ENCODE measurements at places on chromosomes 3 and 15. TPM values are rescaled to one million over a fixed set of nuclear protein-coding genes. Genes with fewer than 3 reads are reported as not detected.
A peak's percentile ranks its signal among the peaks of the same experiment; 100 is the strongest.

CHST13 gene
- 0.23 TPM for polyA plus RNA-seq

PHLDB2 gene
- polyA plus RNA-seq, result 62.8 TPM

CSPG5 gene
- polyA plus RNA-seq, result 1.2 TPM

PLCH1 gene
- polyA plus RNA-seq, result 17.5 TPM

A4GNT gene
- 0.41 TPM for polyA plus RNA-seq

MYEF2 gene
- 68.8 TPM for polyA plus RNA-seq

GNB5 gene
- 16.0 TPM for polyA plus RNA-seq

LMAN1L gene
- polyA plus RNA-seq, result 0.18 TPM

EPM2AIP1 gene
- 65.9 TPM for polyA plus RNA-seq

GP5 gene
- 0.54 TPM for polyA plus RNA-seq

NUP210 gene
- polyA plus RNA-seq, result 15.0 TPM

C3orf20 gene
- 0.21 TPM for polyA plus RNA-seq

GMNC gene
- not detected for polyA plus RNA-seq

OTOL1 gene
- not detected for polyA plus RNA-seq

CPN2 gene
- not detected for polyA plus RNA-seq

CELF6 gene
- polyA plus RNA-seq, result 1.8 TPM

SCG5 gene
- 7.4 TPM for polyA plus RNA-seq

DNA sequence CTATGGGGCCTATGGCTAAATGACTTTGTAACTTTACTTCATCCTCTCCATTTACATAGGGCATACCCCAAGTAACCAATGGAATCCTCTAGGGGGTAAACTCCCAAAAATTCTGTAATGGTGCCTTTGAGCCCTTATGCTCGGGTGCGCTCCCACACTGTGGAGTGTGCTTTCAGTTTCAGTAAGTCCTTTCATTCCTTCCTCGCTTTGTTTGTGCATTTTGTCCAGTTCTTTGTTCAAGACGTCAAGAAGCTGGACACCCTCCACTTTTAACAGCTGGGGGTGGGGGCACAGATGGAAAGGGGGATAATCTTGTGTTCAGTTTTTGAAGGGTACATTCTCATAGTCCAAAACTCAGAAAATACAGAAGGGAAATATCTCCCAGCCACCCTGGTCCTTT is 84.4 kb upstream of the C2CD4B start:
- no peak for DNase-seq

GRCh38 chr3:132245552-132246142 is 71.6 kb upstream of the ACP3 start:
- DNase-seq, result no peak

DNA sequence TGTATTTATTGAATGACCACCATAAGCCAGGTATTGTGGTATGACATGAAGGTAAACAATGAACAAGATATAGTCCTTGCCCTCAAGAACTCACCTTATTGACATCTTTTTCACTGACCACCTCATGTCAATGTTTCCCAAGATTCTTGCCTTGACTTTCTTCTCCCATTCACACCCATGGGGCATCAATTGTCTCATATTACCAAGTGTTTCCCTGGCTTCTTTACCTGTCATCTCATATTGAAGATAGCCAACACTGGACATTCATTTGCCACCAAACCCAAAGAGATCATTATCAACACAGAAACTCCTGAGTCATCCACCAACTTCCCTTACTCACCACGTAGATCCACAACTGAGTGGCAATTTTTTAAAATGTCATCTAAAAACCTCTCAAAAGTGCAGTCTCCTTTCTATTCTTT is 2.2 kb downstream of the EFHB start:
- no peak for DNase-seq

DNA sequence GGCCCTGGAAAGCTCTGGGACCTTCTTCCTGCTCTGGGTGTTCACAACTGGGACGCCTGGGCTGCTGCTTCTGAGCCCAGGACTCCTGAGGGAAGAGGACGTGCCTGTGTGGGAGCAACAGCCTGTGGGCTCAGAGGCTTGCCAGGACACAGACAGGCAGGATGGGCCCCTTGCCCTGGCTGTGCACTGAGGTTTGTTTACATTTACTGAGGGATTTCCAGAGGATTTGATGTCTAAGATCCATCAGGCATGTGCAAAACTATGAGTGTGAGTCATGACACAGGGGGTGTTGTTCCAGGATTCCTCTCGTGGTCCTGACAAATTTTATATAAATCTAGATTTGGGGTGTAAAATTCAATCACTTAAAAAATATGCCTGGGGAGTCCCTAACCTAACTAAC is 10.6 kb downstream of the CCR9 start:
- no peak for DNase-seq

DNA sequence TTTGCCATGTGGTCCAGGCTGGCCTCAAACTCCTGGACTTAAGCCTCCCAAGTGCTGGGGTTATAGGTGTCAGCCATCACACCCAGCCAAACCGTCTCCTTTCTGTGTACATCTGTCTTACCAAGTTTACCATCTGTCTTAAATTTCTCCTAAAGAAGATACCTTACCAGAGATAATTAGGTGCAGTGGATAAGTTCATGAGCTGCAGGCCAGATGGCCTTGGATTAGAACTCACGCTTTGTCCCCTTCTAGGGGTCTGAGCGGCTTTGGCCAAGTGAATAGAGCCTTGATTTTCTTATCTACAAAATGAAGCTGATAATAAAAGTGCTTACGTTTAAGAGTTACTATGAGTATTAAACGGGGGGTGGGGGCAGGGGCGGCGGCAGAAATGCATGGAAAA is 103.9 kb downstream of the SUCLG2 start:
- no peak for DNase-seq

GRCh38 chr3:24185738-24186384 is 240.8 kb downstream of the NR1D2 start:
- DNase-seq, result peak; percentile 23

- DNase-seq, result no peak
These were observed 35.1 kb downstream of the TRIP4 start for GRCh38 chr15:64422697-64423096.

DNA sequence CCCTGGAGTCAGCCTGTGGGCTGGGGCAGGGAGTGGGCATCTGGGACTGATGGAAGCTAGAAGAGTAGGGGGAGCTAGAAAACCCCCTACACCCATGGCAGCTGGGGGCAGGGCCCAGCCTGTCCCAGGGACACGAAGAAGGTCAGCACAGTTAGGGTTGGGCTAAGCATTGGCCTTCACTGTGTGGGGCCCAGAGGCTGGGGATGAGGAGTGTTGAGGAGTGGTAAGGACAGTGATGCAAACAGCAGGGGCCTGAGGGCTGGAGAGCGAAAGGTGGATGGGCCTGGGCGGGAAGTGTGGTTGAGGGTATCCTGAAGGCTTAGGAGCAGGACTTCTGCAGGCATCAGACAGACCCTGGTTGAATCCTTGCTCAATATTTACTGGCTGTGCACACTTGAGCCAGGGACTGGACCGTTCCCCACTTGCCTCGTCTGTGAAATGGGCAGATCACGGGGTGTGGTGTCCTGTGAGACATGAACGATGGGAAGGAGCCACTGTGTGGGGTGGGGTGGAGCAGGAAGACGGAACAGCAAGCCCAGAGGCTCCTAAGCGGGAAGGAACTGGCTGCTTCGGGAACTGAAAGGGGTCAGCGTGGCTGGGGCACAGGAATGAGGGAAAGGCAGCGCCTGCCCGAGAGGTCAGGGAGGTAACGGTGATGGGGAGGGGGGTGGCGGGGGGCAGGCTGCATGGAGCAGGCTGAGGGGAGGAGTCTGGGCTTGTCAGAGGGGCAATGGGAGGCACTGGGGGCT is 7.3 kb downstream of the PRKCD start:
- DNase-seq, result no peak

- no peak for DNase-seq
These were observed 125.9 kb upstream of the C15orf61 start for GRCh38 chr15:67394873-67395639.

GRCh38 chr15:94168250-94168649 is 63.1 kb upstream of the MCTP2 start:
- DNase-seq, result no peak

GRCh38 chr15:77538027-77538451 is 94.7 kb downstream of the LINGO1 start:
- DNase-seq, result no peak

- no peak for DNase-seq
These were observed 18.0 kb downstream of the NIT2 start for GRCh38 chr3:100352296-100353231.

- no peak for DNase-seq
These were observed 10.1 kb downstream of the UBP1 start for GRCh38 chr3:33430061-33430460.

DNA sequence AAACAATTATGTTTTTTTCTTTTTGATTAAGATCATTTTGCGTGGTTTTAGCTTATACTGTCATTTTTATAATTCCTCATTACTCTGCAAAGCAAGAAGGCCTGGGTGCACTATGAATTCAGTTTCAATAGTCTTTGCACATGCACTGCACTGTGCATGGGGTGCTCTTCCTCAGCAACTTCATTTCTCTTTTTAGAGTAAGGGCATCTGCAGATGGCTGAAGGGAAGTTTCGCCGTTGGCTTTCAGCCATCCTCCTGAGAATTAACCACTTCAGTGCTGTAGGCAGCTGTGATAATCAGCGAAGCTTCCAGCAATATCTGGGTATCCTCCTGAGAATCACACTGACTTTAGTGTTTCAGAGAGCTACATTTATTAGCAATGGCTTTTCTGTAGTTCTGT is 284.8 kb downstream of the GBE1 start:
- DNase-seq, result no peak

- no peak for DNase-seq
These were observed 10.1 kb downstream of the TMC3 start for GRCh38 chr15:81363718-81364500.

- DNase-seq, result no peak
These were observed 13.2 kb upstream of the GNB4 start for GRCh38 chr3:179464323-179465092.

- no peak for DNase-seq
These were observed 481.9 kb upstream of the CNTN4 start for GRCh38 chr3:1616744-1617143.

- peak; percentile 87 for DNase-seq
These were observed 494.2 kb upstream of the AGTR1 start for GRCh38 chr3:148203297-148204010.

- DNase-seq, result no peak
These were observed 19.5 kb downstream of the SIAH2 start for GRCh38 chr3:150743508-150743907.

- no peak for DNase-seq
These were observed 12.0 kb downstream of the LYSMD4 start for GRCh38 chr15:99721104-99721778.

GRCh38 chr3:42904076-42904475 is 1.9 kb upstream of the ZNF662 start:
- DNase-seq, result no peak

DNA sequence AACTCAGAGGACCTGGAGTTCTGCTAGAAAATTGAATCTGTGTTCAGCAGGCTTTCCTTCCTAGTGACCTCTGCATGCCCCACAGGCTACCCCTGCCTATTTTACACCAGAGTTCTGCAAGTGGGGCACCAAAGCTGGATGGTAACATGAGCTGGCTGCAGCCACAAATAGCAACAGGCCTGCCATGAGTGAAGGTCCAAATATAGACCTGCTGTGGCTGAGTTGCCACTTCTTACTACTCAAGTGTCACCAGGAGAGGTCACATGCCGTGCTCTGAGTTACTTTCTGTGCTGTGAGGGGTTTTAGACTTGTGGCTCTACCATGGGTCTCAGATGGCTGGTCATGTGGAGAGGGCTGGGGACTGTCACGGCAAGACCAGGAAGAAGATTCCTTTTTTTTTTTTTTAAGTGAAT is at the start of gene FSD2:
Gene FSD2 (minus strand): TSS at position 76 of the 413 bp plus-strand sequence. CDS start 18,679 bp downstream, outside the sequence.
- no peak for DNase-seq

GRCh38 chr3:44910693-44911092 is 36.3 kb downstream of the TGM4 start:
- DNase-seq, result no peak

DNA sequence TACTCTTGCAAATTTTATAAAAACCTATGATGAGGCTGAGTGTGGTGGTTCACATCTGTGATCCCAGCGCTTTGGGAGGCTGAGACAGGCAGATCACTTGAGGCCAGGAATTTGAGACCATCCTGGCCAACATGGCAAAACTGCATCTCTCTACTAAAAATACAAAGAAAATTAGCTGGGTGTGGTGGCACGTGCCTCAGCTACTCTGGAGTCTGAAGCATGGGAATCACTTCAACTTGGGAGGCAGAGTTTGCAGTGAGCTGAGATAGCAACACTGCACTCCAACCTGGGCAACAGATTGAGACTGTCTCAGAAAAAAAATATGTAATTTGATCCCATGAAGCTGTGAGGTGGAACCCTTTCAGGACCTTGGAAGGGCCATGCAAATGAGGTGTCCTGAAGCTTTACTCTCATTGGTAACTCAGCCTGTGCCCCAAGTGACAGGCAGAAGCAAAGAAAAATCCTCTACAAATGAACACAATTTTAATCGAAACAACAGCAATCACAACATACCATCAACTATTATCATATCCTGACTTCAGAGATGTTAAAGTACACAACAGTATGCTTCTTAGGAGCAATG is 84.6 kb upstream of the CDV3 start:
- no peak for DNase-seq

DNA sequence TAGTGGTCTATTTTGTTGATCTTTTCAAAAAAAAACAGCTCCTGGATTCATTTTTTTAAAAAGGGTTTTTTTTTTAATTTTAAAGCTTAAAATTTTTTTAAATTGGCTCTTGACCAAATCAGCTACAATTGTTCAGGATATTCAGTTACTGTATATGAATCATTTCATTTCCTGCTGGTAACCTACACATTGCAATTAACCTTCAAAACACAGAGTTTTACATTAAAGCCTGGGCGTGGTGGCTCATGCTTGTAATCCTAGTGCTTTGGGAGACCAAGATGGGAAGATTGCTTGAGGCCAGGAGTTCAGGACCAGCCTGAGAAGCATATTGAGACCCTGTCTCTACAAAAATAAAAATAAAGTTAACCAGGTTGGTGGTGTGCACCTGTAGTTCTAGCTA is 163.4 kb downstream of the ALDH1A2 start:
- DNase-seq, result no peak

- no peak for DNase-seq
These were observed 1.7 kb downstream of the ITPR1 start for GRCh38 chr3:4494895-4495264.

GRCh38 chr15:90231028-90232017 is 2.4 kb downstream of the CIB1 start:
- no peak for DNase-seq

GRCh38 chr15:95826412-95827195 is 503.9 kb upstream of the NR2F2 start:
- no peak for DNase-seq

DNA sequence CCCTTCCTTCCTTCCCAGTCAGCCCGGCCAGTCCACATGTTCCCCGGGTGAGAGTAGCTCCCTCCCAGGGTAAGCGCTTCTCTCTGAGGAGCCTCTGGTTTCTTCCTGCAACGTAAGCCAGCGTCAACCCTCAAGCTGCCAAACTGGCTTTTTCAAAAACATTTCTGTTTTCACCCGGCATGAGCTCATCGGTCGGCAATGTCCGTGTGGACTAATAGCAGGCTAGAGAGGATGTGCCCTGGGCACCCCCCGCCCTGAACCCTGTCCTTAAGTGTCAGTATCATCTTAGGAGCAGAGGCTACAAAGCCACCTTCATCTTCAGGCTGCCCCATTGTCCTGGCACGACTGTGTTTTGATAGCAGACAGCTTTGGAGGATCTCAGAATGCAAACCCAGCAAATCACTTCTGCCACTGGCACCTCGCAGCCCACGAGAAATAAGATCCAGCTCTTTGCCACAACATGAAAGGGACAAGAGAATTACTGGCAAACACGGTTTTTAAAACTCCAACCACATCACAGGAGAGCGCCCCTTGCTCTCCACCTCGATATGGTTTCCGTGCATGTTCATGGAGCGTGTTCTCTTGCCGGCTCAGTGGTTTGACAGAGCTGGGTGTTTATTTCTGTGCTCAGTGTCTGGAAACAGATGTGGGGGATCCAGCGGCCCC is 9.9 kb downstream of the ALDH1A3 start:
- DNase-seq, result peak; percentile 57

GRCh38 chr3:107965136-107965655 is 125.6 kb downstream of the CD47 start:
- DNase-seq, result no peak
